Fibroblast of villous mesenchyme (primary cell): ENCODE measurements at places on chromosomes 4 and X. TPM values are rescaled to one million over a fixed set of nuclear protein-coding genes. Genes with fewer than 3 reads are reported as not detected.

OPRPN gene
- not detected in 2 replicates for total RNA-seq

GRCh38 chrX:11080741-11081305 is 30.3 kb upstream of the HCCS start:
- DNase-seq = no peak

CTAG1A gene
- not detected in 2 replicates for total RNA-seq

DNA sequence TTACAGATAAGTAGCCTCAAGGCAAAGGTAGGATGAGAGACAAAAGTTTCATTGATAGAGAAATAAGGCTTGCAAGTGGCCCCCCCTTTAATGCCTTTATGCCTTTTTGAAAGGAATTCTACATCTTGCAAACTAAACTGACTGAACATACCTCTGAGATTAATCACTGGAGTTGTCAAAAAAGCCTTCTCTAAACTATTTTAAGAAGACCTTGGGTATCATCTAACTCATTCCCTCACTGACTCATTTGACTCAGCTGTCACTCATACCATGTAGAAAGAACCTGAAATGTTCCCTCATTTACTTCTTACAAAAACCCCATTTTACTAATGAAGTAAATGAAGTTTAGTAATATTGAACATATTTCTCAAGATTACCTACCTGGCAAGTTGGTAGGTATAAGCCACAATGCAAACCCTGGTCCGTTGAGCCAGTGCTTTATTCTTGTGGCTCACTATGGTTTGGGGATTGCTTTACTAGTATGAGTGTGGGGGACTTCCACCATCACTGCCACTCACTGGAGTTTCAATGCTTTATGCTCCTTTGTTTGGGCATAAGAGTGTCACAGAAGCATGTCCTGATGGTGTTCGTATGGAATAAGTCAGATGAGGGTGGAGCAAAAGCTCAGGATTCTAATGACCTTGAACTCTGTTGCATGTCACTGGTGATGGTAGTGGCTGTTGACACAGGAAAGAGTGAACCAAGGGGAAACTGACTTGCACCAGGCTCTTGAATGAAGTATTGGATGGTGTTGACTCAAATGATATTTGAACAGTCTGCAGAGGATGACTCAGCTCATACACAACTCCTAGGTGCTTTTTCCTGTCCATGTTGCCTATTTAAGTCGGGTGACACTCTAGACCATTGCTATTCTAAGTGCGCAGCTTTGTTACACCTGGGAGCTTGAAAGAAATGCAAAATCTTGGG is 305.5 kb upstream of the EMCN start:
- no peak for DNase-seq

NUDT10 gene
- total RNA-seq = 0.32 and 1.3 TPM in 2 replicates

DNA sequence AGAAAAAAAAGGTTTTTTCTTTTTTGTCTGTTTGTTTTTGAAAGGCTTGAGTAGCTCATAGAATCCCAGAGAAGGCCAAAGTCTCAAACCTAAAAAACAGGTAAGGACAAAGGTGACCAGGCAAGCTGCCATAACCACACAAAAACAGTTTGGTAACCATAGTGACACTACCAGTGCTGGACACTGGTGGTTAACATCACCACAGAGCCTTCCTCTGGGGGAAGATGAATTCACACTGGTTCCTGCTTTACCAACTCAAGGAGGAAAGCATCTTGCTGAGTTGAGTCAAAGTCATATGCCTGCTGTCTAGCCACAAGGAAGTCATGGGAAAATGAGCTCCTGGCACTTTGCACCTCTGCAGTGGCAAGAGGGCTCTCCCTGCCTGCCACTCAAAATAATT is 32.5 kb downstream of the IDS start:
- no peak for DNase-seq

AR gene
- 10.8 and 11.3 TPM in 2 replicates for total RNA-seq

TRIM60 gene
- total RNA-seq = under 0.01 and 0.32 TPM in 2 replicates

CXorf58 gene
- total RNA-seq = not detected in 2 replicates

- DNase-seq = no peak
Measured at GRCh38 chr4:110139111-110139510, 59.3 kb downstream of the ELOVL6 start.

DNA sequence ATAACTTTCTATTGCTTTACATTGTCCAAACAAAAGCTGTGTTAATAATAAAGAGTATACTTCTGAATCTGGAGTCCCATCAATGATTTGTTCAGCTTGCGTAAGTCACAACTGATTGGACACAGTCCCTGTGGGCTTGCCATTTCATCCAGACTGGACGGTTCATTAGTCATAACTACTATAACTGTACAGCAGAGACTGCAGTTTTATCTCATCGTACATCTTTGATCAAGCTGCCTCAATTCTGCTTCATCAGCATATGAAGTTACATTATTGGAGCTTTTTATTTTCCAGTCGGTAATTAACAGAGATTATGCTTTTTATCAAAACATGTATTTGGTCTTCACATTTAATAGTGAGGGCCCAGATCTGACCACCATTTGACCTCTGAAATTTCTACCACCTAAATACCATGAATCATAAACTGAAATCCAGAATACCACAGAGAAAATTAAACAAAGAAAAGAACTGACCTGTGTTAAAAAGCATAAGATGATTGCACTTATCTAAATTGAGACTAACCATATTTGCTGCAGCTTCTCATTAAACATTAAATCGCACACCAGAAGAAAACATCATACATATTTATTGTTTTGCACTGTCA is 12.5 kb upstream of the MAB21L2 start:
- DNase-seq = peak; percentile 17

- no peak for DNase-seq
Measured at GRCh38 chr4:7742807-7743280, 196.8 kb downstream of the AFAP1 start.

- DNase-seq = peak; percentile 74
Measured at GRCh38 chr4:51843309-51844152, 578 bp downstream of the DCUN1D4 start.

- no peak for DNase-seq
Measured at GRCh38 chrX:132758759-132759158, 199.7 kb downstream of the HS6ST2 start.

DNA sequence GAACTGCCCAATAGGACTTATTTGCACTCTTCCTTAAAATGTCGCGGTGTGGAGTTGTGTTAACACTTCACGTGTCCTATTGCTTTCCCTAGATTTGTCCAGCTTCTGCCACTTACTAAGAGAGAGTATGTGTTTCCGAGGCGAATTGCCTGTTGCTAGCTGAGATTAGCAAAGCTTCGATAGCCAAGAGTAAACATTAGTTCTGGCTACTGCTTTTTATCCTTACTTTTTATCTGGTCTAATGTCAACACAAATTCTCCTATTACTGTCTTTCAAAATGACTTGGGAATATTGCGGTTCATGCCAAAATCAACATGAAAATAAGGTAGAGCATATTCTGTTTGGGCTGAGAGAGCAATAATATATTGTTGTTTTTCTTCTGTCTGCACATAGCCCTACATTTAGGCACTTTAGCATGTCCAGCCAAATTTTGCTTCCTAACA is 90.4 kb upstream of the VEGFC start:
- peak; percentile 48 for DNase-seq

DNA sequence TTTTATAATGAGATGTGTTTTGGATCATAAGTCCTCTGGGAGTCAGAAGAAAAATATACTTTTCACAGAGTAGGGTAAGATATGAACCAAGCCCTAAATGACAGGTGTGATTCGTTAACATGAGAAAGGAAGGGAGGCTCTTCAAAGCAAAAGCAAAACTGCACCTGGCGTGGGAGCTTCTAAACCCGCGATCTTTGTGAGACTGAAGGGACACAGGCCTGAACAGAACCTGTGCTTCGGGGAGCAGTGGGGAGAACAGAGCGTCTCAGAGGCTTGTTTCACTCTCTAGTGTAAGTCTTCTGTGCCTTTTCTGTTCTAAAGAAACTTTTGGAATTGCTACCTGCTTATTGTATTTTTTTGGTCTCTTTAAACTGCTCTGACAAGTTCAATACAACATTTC is 30.2 kb upstream of the CYP4V2 start:
- no peak for DNase-seq

GRCh38 chr4:153528705-153529485 is 62.7 kb downstream of the TMEM131L start:
- no peak for DNase-seq

DNA sequence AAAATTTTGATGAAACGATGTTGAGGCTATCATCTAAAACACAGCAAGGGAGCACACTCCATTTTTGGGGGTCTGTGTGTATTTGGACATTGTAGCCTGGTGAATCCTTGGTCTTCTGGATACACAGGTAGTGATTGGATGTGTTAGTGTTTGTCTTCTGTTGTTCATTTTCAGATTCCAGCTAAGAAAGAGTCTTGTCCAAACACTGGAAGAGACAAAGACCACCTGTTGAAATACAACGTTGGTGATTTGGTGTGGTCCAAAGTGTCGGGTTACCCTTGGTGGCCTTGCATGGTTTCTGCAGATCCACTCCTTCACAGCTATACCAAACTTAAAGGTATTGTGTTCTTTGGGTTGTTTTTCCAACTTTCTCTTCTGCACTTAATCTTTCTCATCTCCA is 32.8 kb downstream of the NSD2 start:
- DNase-seq = no peak

NXF3 gene
- not detected in 2 replicates for total RNA-seq

DNA sequence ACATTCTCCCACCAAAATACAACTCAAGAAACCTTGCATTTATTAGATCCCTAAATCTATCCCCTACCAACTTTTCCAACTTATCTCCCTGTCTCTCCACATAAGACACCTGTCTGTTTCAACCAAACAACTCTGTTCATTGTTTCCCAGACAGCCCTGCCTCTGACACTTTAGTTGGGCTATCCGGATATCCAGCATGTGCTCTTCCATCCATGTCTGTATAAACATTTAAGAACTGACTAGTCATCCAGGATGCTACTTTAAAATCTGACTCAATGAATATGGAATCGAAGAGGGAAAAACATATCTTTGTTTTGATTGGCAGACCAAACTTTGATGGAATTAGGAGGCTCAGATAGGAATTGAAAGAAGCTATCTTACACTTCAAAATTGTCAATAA is 143.2 kb upstream of the DCAF8L1 start:
- DNase-seq = no peak

MAPK10 gene
- 4.8 and 12.1 TPM in 2 replicates for total RNA-seq

GRCh38 chrX:110669572-110669971 is 126.0 kb downstream of the CHRDL1 start:
- no peak for DNase-seq

CENPVL1 gene
- not detected in 2 replicates for total RNA-seq
